MCF 10A (cell line): ENCODE measurements at places on chromosomes 16 and 17.

GRCh38 chr17:45376171-45377005 is 56.3 kb downstream of the ARHGAP27 start:
- DNase-seq, result no peak

GRCh38 chr17:1122533-1123392 is 57.0 kb downstream of the ABR start:
- peak; percentile 79 for DNase-seq

DNA sequence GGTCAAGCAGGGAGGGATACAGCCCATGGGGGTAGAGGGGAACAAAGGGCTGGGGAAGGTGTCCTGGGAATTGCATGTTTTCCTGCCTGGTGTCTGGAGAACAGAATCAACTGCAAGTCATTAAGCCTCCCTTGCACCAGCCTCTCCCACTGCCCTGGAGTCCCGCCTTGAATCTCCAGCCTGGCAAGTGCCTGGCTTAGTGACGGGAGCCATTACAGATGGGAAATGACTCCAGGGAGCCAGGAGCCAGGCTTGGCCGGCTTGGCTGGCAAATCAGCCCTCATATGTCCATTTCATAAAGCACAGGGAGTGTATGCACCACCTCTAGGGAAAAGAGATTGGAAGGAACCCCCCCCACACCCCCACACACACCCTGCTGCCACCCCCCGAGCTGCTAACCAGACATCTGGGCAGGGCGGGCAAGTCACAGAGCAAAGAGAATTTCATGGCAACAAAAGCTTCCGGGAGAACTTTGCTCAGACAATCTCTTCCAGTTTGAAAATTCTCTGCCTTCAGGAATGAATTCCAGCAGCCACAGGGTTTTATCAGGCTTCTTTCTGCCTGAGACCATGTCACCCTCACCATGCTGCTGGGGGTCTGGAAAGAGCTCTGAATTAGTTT is 127.7 kb downstream of the NTN1 start:
- DNase-seq, result no peak

GRCh38 chr16:56780646-56781045 is 50.7 kb downstream of the NUP93 start:
- no peak for DNase-seq

DNA sequence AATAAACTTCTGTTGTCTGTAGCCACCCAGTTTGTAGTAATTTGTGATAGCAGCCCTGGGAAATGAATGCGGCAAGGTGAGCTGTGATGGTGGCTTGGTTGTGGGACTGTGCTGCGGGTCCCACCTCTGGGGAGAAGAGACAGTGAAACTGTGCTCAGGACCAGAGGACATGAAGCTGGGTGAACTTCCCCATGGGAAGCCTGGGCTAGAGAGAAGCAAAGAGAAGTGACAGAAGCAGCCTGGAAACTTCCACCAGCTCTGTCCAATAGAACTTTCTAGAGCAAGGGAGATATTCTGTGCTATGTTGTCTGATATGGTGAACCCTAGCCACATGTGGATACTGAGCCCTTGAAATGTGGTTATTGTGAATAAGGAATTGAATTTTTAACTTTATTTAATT is 51.5 kb upstream of the EMP2 start:
- DNase-seq, result no peak
